ENCODE measurements at places on chromosomes 3 and 15. TPM values are rescaled to one million over a fixed set of nuclear protein-coding genes. Genes with fewer than 3 reads are reported as not detected.

The CACNA2D2 gene
- total RNA-seq, result 0.58 TPM

The LEKR1 gene
- total RNA-seq, result 1.4 TPM

The ACAD9 gene
- total RNA-seq, result 32.6 TPM

The MYEF2 gene
- 0.29 TPM for total RNA-seq

The FLNB gene
- 43.3 TPM for total RNA-seq

The MESP2 gene
- 0.47 TPM for total RNA-seq

The P2RY1 gene
- 24.3 TPM for total RNA-seq

The PTH1R gene
- not detected for total RNA-seq

The UBE3A gene
- 103 TPM for total RNA-seq

The IMPG2 gene
- 0.09 TPM for total RNA-seq

The GPR160 gene
- total RNA-seq, result 5.0 TPM

The NLGN1 gene
- not detected for total RNA-seq

The CSPG4 gene
- 0.07 TPM for total RNA-seq

The CIB2 gene
- total RNA-seq, result 22.9 TPM

The SEMA3F gene
- 2.6 TPM for total RNA-seq

The RPL29 gene
- 1,045 TPM for total RNA-seq

The MAP6D1 gene
- total RNA-seq, result 1.5 TPM

All from K562 (cell line).